ENCODE measurements at places on chromosomes 11 and 22. TPM values are rescaled to one million over a fixed set of nuclear protein-coding genes. Genes with fewer than 3 reads are reported as not detected.
A peak's percentile ranks its signal among the peaks of the same experiment; 100 is the strongest.

Gene MS4A15
- not detected for total RNA-seq

Gene C22orf31
- not detected for total RNA-seq

Gene CSTPP1
- 30.7 TPM for total RNA-seq

Gene SLC17A6
- not detected for total RNA-seq

Gene RGL4
- not detected for total RNA-seq

Gene USH1C
- total RNA-seq, result not detected

Gene DEFB131B
- total RNA-seq, result not detected

Gene KRTAP5-11
- not detected for total RNA-seq

Gene CNTN5
- total RNA-seq, result 0.25 TPM

Gene KMT5B
- 35.4 TPM for total RNA-seq

Gene BIK
- total RNA-seq, result not detected

Gene CHRNA10
- total RNA-seq, result not detected

Gene GPR83
- not detected for total RNA-seq

DNA sequence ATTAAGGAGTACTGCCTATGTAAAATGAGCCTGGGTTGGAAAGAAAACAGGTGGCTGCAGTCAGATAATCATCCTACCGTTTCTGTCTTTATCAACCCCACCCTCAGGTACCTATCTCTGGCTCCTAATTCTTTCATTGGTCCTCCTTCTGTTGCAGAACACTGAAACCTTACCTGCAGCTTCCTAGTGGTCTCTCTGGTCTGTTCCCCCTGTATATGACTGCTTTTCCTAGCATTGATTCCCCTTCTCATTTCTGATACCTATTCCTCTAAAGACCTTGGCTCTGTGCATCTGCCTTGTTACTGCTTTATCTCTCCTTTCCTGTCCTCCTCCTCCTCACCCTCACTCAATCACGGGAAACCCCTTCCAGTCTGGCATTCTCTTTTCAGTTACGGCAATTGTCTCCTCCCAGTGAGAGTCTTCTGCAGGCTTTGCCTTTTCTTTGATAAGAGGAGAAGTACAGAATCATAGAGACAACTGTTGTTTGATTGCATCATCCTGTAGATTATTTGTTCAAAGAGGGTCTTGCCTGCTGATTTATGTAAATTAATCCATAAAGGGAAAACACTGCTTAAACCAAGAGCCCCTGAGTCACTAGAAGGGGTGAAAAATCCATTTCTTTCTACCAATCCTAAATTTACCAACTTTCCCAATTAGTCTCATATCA is 301.2 kb downstream of the AASDHPPT start:
- no peaks in the 10 kb centered on the region for H3K27me3 ChIP-seq
- no peaks in the 10 kb centered on the region for H3K4me1 ChIP-seq

DNA sequence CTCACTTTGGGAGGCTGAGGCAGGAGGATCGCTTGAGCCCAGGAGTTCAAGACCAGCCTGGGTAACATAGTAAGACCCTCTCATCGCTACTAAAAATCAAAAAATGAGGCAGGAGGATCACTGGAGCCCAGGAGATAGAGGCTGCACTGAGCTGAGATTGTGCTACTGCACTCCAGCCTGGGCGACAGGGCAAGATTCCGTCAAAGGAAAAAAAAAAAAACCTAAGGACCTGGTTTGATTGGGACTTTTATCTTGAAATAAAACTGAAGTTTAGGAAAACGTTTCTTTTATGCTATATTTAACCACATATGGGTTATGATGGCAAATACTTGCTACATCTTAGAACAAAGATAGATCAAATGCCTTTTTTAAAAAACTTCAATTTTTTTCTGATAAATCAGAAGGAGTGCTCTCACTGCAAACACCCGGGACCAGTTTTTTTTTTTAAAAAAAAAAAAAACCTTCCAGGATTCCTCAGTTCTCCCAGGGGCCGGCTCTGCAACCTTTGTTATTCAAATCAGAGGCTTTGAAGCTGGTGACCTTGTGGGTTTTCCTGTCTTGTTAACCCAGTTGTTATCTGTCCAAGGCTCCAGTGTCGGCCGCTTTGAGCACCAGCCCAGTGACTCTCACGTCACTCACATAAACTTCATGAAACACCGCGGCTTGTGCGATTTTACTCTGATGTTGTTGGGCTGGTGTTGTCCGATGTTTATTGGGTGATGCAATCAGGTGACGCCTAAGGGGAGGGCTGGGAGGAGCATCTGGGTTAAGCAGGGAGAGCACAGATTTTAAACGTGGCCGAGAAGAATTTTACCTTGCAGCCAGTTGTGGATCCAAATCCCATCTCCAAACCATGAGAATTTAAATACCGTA is 24.7 kb upstream of the SLC22A12 start:
- H3K36me3 ChIP-seq, result no peaks in the 10 kb centered on the region
- peak overlapping the region; percentile 86 for H3K27ac ChIP-seq
- peaks cover 14% of the 10 kb centered on the region for H3K4me1 ChIP-seq
- H3K27me3 ChIP-seq, result no peaks in the 10 kb centered on the region

DNA sequence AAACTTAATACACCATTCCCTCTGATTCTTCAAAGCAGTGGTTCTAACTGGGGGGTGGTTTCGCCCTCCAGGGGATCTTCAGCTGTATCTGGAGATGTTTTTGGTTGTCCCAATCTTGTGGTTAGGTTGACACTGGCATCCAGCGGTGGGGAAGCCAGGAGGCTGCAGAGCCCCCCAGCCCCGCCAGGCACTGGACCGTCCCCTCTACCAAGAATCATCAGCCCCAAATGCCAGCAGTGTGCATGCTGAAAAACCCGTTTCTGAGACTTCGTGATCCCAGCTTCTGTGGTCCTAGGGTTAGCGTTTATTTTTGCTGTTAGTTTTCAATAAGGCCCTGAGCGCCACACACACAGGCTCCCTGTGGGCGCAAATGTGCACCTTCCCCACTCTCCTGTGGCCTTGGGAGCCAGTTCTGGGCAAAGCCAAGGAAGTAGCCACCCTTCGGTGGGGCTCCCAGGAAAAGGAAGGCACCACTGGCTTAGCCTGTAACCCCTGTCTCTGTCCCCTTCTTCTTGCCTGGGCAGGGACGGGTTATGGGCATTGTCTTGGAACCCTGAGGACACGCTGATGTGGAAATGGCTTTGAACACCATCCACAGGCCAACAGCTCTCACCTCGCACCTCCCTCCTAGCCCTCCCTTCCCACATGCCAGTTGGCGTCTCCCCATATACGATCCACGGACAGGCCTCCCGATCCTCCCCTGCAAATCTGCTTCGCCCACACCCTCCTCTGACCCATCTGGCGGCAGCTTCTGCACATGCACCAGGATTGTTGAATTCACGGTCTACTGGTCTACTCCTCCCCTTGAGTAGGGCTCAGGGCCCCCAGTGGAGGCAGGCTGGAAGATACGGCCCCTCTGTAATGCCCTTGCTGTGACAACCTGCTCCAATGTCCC is 71.4 kb upstream of the CCND1 start:
- H3K27me3 ChIP-seq, result no peaks in the 10 kb centered on the region
- no peak overlapping the region for H3K4me3 ChIP-seq
- DNase-seq, result peak; percentile 67
- H3K36me3 ChIP-seq, result no peaks in the 10 kb centered on the region
- H3K27ac ChIP-seq, result no peak overlapping the region
- H3K4me1 ChIP-seq, result no peaks in the 10 kb centered on the region

DNA sequence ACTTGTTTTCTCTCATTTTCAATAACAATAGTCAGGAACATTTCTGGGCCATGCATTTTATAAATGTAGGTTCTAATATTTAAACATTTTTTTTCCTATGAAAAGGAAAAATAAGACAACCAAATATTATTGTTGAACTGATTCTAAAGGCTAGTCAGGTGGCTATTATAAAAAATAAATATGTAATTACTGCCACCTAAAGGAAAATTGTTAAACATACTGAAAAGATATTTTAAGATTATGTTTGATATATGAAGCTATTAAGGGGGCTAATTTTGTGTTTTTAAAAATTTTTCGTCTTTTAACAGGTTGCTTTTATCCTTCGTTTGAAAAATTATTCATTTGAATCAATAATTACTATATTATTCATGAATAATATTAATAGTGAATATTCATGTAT is 62.2 kb upstream of the FDX1 start:
- H3K36me3 ChIP-seq, result no peaks in the 10 kb centered on the region
- no peak overlapping the region for H3K4me3 ChIP-seq

DNA sequence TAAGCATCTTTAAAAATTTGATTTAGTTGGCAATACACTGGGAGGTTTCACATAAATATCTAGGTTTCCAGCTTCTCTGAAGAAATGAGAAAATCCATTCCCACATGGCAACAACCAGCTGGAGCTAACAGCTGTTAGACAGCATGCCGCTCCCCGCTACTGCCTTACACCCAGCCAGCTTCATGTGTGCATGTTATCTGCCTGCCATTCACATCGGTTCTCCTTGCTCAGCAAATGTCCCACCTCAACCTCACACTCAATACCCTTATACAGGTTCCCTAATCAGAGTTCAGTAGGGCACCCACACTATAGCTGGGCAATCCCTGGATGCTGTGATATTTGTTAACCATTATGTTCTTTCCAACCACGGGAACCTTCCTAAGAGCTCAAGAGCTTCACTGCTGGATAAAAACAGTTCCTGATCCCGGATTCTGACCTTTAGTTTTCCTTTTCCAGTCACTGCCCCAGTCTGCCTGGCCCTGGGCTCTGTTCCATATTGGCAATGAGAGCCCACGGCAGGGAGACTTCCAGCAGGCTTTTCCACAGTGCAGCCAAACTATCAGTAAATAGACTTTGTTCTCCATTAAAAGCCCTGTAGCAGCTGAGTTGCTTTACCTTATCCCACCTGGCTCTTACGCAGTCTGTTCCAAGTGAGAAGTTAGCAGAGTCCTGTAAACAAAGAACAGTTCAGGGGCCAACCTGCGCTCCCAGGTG is 8.6 kb downstream of the RPUSD4 start:
- no peak overlapping the region for H3K4me3 ChIP-seq
- no peak for DNase-seq
- H3K36me3 ChIP-seq, result peaks cover 75% of the 10 kb centered on the region
- H3K27ac ChIP-seq, result no peak overlapping the region
- H3K4me1 ChIP-seq, result no peaks in the 10 kb centered on the region

GRCh38 chr11:115421352-115421991 is 82.7 kb downstream of the CADM1 start:
- no peak for DNase-seq
- no peaks in the 10 kb centered on the region for H3K27me3 ChIP-seq
- no peaks in the 10 kb centered on the region for H3K36me3 ChIP-seq
- no peak overlapping the region for H3K27ac ChIP-seq
- no peak overlapping the region for H3K4me3 ChIP-seq
- no peaks in the 10 kb centered on the region for H3K4me1 ChIP-seq

DNA sequence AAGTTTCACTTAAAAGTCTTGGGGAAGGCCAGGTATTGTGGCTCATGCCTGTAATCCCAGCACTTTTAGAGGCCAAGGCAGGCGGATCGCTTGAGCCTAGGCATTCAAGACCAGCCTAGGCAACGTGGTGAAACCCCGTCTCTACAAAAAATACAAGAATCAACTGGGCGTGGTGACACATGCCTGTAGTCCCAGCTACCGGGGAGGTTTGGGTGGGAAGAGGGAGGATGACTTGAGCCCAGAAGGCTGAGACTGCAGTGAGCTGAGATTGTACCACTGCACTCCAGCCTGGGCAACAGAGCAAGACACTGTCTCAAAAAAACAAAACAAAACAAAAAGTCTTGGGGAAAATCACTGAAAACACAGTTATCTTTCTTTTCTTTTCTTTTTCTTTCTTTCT is 15.4 kb upstream of the XBP1 start:
- H3K4me3 ChIP-seq, result no peak overlapping the region
- H3K4me1 ChIP-seq, result peaks cover 47% of the 10 kb centered on the region
- H3K36me3 ChIP-seq, result no peaks in the 10 kb centered on the region
- no peaks in the 10 kb centered on the region for H3K27me3 ChIP-seq
- no peak for DNase-seq

DNA sequence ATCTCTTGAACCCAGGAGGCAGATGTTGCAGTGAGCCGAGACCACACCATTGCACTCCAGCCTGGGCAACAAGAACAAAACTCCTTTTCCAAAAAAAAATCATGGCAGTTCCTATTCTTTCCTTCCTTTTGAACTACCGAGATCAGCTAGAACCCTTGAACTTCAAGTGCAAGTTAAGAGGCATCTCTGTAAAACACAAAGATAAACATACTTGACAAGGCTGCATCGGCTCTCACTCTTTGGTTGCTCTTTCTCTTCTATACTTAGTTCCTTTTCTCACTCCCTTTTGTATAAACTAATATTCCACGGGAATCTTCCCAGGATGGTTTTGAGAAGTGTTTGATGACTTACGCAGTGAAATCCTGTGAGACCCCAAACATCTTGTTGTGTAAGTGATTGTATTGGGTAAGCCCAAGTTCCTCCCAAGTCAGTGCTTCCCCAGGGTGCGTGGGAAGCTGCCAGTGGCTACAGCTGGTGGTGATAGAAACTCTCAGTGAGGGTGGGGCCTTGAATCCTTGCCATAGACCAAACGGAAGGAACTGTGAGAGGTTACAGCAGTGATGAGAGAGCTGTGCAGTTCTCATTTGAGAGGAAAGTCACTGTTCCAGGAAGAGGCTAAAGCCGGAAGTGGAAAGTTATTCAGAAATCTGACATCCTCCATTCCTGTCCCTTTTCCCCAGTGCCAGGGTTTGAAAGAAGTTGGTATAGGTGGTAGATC is 24.1 kb upstream of the CDC42EP2 start:
- no peak overlapping the region for H3K4me3 ChIP-seq
- peaks cover 59% of the 10 kb centered on the region for H3K4me1 ChIP-seq
- no peak for DNase-seq
- H3K36me3 ChIP-seq, result peaks cover 2% of the 10 kb centered on the region

- H3K4me3 ChIP-seq, result peak overlapping the region; percentile 70
- H3K27me3 ChIP-seq, result no peaks in the 10 kb centered on the region
- H3K36me3 ChIP-seq, result no peaks in the 10 kb centered on the region
- peaks cover 80% of the 10 kb centered on the region for H3K4me1 ChIP-seq
- no peak for DNase-seq
- peak overlapping the region; percentile 99 for H3K27ac ChIP-seq
Measured at GRCh38 chr11:67354075-67355022, 1.0 kb upstream of the POLD4 start.

DNA sequence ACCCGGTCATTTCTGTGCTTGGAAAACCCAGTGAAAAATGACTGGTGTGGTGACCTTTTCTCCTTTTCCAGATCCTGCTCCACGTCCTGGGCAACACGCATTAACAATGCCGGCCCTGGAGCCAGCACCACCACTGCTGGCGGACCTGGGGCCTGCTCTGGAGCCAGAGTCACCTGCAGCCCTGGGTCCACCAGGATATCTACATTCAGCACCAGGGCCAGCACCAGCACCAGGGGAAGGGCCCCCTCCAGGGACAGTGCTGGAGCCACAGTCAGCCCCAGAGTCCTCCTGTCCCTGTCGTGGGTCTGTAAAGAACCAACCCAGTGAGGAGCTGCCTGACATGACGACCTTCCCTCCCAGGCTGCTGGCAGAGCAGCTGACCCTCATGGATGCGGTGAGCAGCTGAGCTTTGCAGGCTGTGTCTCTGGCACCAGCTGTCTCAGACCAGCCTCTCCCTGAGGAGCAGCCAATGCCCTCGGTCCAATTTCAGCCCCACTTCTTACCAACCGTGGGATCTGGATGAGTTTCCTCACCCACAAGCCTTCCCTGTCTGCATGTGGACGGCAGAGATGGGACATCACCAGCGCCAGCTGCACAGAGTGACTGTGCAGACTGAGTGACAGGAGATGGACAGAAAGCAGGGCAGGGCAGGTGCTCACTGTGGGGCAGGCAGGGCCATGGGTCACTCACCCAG is 1.9 kb downstream of the RGL4 start:
- H3K4me1 ChIP-seq, result no peaks in the 10 kb centered on the region
- no peaks in the 10 kb centered on the region for H3K36me3 ChIP-seq
- no peaks in the 10 kb centered on the region for H3K27me3 ChIP-seq

- H3K36me3 ChIP-seq, result no peaks in the 10 kb centered on the region
- no peak overlapping the region for H3K27ac ChIP-seq
- no peaks in the 10 kb centered on the region for H3K27me3 ChIP-seq
Measured at GRCh38 chr22:23389271-23390071, 190.6 kb downstream of the IGLL1 start.

All from vagina (tissue), 2 donors.